ENCODE measurements at places on chromosomes 7 and 10.

DNA sequence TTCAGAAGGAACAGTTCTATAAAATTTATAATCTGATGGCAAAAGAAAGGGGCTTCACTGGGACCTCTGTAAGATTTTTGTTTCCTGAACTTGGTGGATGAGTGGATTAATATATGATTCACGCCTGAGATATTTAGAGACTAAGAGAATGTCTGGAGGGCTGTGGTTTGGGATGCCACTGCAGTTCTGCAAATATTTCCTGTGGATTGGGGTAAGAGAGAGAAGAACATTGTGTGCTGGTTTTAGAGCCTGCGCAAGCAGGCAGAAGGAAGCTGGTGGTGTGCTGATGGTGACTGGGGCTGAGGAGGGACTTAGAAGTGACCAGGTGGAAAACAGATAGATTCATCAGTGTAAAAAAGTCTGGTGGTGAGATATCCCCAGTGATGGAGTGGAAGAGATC is 87.0 kb downstream of the SUGCT start:
- DNase-seq: no peak

DNA sequence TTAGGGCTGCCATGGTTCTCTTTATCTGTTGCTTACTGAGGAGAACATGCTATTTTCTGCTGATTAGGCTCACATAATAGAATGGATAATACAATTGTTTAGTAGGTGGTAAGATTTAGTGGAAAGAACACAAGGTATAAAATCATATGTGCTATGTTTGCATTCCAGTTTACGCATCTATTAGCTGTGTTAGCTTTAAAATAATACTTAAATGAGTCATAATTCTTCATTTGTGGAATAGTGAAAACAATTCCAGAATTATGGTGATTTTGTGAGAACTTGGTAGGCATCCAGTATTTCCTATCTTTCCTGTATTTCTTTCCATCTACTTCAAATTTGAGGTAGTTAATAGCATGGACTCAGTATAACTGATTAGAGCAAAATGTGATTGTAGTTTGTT is 1585.5 kb upstream of the LRRTM3 start:
- DNase-seq: no peak

GRCh38 chr10:16527452-16527851 is 5.8 kb upstream of the C1QL3 start:
- no peak for DNase-seq

DNA sequence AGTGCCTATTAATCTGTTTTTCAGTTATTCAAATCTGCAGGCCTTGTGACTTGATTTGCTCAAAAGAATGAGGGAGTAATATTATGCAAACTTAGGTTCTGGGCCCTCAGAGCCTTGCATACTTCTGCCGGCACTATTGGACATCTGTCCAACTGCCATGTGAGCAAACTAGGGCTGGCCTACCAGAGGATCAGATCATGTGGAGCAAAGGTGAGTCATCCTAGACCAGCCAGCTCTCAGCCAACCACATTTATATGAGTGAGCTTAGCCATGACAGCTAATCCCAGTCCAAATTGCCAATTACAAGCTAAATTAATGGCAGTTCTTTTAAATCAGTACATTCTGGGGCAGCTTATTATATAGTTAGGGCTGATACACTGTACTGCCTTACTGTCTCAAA is 69.6 kb downstream of the SDHAF3 start:
- DNase-seq: no peak

- no peak for DNase-seq
Measured at GRCh38 chr10:18616337-18616736, 35.0 kb downstream of the NSUN6 start.

- DNase-seq: no peak
Measured at GRCh38 chr7:21454182-21454581, 26.3 kb downstream of the SP4 start.

DNA sequence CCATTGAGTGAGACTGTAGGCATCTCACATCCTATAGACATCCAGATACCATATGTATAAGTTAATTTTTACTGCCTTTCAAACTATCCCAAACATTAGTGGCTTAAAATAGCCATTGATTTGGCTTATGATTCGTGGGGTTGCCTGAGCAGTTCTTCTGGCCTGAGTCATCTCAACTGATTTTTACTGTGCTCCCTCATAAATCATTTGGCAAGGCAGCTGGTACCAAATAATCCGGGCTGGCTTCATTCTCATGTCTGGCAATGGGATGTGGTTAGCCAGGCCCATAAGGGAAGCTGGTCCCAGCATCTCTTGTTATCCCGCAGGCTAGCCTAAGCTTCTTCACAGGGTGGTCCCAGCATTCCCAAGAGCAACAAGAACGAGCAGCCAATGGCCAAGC is 6.7 kb upstream of the LRGUK start:
- DNase-seq: no peak

DNA sequence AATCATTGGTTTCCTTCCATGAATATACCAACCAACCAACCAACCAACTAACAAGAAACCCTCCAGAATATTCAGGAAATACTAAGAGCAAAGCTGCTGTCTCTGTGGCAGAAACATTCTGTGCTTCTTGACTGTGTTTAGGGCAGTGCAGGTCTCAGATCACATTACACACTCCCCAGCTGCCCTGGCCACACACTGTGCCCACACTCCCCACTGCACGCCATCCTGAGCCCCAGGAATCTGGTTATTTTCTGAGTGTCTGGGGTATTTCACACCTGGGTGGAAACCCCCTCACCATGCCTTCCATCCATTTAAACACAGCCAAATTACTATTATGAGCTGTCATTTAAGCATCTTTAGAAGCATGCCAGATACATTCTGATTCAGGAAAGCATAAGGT is 183.7 kb upstream of the ANK3 start:
- peak; percentile 46 for DNase-seq

DNA sequence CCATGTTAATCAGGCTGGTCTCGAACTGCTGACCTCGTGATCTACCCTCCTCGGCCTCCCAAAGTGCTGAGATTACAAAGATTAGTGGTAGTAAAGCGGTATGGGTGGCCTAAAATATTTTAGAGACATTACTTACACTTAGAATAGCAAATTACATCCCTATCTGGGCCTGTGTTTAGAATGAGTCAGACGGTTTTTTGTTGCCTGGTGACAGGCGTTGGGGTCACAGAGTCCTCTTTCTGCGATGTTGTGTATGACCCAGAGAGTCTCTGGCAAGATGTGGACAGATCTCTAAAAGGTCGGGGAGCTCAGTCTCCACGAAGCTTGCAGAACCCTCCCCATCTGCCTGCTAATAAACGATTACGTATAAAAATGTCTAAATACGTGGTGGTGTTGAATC is 39.6 kb upstream of the PRKCQ start:
- no peak for DNase-seq

DNA sequence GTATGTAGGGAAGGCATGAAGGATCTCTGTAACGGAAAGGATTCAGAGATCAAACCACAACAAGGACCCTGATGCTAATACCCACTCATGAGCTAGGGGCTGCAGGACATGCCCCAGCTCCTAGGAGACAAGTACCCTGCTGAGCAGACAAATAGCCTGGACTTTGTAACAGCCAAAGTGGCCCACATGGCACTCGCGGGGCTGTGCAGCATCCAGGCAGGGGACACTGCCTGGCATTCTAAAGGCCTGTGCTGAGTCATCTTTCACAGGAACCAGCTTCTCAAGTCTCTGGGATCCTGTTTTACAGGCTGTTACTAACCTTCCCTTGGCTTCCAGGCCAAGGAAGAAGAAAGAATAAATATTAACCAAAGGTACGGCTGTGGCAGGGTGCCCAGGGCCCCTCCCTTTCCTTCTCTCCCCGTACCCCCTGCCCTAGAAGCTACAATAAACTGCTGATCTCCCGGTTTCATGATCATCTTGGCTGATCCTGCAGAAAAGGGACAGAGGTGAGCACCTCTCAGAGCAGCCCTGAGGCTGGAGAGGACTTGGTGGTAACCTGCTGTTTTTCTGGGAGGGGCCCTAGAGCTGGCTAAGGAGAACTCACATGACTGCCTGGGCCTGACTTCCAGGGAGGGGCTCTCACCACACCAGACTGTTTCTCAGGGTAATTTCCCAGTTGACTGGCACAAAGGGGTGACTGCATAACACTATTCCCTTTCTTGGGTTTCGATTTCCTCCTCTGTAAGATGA is 4.2 kb upstream of the RPEL1 start:
- DNase-seq: no peak

DNA sequence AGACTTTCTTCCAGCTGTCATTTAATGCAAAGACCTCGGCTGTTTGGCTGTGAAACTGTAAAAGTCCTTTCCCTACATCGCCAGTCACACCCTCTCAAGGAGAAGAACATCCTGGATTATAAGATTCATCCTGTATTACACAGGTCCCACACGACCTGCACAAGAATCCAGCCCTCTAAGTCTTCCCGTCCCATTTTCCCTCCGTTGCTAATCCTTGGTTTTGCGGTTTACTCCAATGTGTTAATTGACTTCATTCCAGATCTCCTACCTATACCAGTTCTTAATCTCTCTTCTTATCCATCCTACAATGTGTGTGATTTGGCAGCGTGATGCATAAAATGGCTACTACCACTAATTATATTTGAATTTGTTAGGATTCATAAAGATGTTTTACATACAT is 110.4 kb downstream of the COL28A1 start:
- no peak for DNase-seq

DNA sequence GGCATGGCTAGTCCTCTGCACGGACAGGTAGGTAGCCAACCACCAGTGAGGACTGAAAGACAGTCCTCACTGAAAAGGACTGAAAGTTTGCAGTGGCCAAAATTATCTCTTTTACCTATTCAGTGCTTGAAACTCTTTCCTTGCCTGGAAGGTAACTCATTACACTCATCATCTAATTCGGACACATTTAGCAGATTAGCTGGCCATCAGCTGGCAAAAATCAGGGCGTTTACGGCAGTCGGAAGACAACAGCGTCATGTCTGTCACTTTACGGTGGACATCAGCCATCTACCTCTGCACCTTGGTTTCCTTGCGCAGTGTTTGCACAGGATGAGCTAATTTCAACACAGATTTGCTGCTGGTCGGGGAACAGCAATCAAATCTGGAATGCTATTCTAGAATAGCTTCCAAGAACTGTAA is 740 bp downstream of the ANXA7 start:
- DNase-seq: no peak

- no peak for DNase-seq
Measured at GRCh38 chr10:130038019-130038555, 72.5 kb downstream of the C10orf143 start.

DNA sequence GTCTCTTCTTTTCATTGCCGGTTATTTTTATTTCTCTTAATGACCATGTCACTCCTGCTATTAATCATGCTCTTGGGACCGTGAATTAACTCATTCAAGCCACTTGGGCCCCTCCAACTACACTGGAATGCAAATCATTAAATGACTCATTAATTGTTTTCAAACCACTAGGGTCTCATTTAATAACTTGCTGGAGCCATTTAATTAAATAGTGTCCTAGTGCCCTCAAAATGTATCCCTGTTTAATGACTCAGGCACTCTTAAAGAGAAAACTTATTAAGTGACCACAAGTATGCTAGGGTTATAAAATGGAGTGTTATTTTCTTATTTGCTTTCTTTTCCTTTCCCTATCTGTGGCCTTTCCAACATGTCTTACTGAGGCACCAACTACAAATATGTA is 73.0 kb downstream of the PLXDC2 start:
- no peak for DNase-seq

DNA sequence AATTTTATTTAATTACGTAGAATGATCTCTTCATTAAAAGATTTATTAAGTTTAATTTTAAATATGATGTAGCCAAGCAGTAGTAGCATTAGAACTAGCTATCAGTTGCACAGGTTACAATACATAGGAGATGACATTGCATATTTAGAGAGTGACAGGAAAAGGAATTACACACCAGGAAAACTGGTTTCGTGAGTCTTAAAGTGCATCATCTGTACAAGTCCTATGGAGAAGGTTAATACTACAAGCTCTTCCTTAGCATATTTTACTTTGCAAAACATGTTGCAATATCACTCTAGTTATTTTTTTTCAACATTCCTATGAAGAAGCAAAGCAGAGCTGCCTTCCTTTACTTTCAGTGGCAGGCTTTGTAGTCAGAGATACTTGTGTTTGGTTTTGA is 20.2 kb upstream of the SEM1 start:
- DNase-seq: no peak

GRCh38 chr10:11822809-11823121 is 391 bp upstream of the PROSER2 start:
- no peak for DNase-seq

DNA sequence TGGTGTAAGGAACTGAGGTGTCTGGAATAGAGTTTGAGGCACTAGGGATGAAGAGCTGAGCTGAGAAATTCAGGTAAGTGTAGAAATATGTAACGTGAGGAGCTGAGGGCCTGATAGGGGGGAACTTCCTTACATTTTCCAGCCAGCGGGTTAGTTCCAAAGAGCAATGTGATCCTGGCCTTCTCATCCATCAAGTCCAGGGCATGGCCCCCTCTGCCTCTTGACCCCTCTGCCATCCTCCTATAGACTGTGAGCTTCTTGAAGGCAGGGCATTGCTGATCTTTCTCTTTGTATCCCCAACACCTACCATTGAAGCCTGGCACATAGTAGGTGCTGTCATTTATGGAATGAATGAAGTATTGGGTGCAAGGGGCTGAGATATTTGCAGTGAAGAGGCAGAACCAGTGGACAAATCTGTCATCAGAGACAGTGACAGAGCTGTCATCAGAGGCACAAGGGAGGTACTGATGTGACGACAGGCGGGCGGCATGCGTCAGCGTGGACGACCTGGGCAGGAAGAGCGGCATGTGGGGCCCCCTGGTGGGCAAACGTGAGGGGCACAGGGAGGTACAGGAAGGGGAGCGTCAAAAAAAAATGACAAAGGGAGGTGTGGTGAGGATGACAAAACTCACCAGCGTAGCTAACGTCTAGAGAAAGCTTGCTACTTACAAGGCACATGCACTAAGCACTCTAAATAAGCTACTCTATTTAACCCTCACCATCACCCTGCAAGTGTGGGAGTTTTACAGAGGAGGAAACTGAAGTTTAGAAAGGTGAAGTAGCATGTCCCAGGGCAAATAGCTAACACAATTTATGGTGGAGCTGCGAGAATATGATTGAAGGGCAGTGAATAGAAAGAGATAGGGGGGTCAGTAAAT is 5.2 kb upstream of the CAMK2G start:
- DNase-seq: peak; percentile 87

DNA sequence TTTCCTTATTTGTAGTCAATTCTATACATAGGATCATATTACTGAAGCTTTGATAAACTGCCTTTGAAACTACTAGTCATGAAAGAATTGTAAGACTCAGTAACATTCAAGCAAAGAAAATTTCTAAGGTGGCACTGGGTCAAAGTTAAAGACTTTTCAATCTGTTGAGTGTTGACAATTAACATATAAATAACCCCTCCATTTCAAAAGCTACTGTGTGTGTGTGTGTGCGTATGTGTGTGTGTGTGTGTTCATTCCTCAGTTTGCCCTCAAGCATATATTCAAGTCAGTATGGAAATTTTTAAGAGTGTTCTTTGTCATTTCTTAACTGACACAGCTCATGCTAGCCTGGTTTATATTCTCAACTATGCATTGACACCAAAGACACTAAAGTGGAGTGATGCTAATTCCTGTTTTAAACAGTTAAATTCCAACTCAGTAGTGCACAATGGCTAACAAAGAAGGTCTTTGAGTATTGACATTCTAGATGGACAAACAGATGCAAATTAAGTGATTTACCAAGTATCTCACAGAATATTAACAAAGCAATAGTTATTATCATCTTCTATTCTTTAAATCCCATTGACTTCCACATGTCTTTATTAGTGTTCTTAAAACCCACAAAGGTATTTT is 314.8 kb upstream of the GRM3 start:
- no peak for DNase-seq
